ENCODE measurements at places on chromosomes 16 and 17.

DNA sequence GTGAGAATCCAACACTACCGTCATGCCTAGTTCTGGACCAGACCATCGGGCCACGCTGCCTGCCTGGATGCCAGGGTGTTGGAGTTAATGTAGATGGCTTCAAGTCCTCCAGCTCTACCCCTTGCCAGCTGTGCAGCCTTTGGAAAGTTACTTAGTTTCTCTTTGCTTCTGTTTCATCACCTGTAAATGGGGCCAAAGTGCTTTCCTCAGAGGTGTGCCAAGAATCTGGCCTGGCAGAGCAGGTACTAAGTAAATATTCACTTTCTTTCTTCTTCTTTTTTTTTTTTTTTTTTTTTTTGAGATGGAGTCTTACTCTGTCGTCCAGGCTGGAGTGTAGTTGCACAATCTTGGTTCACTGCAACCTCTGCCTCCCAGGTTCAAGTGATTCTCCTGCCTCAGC, 159.5 kb upstream of the RPL38 start:
- DNase-seq = no peak

- DNase-seq = peak; percentile 13
Observed at GRCh38 chr17:81601525-81602120, 35.3 kb downstream of the NPLOC4 start.

DNA sequence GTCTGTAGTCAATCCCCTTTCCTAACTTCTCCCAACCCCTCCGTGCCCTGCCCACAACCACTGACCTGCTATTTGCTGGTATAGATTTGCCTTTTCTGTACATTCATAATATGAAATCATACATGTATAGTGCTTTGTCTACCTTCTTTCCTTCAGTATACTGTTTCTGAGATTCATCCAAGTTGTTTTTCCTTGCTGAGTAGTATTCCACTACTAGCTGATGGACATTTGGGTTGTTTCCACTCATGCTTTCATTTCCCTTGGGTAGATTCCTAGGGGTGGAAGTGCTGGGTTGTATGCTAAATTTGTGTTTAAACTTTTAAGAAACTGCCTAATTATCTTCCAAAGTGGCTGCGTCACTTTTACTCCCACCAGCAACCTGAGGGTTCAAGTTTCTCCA, 27.7 kb downstream of the CSNK2A2 start:
- no peak for DNase-seq

DNA sequence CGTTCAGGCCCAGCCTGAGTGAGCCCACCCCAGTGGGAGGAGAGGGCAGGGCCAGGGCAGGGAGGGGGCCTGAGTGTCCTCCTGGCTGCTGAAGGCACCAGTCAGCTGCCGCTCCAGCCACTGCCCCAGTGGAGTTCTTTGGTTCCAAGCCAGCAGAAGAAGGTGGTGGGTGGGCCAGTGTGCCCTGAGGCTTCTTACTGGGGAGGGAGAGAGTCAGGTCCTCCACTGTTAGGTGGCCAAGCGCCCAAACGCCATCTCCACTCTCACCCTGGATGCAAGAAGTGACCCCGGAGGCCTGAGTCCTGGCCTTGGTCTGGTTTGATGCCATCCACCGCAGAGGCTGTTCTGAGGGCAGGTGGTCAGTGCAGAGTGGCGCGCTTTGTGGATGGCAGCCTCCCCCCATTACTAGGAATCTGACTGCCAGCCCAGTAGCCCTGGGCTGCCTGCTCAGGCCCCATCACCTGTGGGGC, 2.2 kb downstream of the RNF213 start:
- DNase-seq = no peak

DNA sequence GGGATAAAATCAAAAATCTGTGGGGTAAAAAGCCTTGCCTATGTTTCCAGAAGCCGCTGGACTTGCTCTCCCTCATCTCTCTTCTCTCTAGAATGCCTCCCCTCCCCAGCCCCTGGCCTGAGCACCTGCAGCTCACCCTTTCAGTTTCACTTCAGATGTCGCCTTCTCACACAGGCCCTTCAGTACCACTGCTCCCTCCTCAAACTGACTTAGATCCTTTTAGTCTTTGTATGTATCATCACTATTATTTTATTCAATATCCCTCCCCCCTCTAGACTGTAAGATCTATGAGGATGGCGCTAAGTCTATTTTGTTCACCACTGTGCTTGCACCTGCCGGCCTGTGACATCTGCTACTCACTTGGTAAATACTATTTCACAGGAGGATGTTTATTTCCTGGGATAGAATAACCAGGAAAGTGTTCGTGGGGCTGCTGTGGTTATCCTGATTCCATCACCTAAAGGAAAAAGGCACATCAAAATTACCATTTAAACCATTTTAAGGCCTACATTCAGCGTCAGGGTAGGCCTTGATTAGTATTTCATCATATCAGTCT, 122.3 kb downstream of the MRTFB start:
- no peak for DNase-seq

DNA sequence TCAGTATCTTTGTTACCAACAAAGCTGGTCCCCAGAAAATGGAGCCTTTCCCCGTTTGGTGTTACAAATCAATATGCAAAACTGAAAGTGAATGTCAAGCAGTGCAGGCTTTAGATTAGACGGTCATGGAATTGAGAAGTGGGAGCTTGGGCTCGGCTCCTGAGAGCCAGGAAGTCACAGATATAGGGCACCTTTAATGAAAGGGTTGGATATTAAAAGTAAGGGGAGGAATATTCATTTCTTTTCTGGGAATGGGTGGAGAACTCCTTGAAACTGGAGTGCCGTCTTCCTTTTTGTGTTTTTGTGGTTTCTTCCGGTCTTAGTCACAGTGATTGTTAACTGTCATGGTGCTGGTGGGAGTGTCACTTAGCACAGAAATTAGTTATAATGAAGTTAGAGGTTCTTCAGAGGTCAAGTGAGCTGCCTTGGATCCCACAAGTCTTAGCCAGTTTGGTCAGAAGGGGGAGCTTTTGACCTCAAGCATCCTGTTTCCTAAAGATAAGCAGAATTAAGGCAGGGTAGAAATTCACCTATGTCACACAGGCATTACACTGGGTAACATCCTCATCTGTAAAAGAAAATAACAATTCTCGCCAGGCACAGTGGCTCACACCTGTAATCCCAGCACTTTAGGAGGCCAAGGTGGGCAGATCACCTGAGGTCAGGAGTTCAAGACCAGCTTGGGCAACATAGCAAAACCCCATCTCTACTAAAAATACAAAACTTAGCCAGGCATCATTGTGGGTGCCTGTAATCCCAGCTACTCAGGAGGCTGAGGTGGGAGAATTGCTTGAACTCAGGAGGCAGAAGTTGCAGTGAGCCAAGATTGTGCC, 9.6 kb upstream of the EIF1 start:
- peak; percentile 41 for DNase-seq

GRCh38 chr17:19762515-19762961, 14.4 kb upstream of the ALDH3A1 start:
- peak; percentile 7 for DNase-seq

DNA sequence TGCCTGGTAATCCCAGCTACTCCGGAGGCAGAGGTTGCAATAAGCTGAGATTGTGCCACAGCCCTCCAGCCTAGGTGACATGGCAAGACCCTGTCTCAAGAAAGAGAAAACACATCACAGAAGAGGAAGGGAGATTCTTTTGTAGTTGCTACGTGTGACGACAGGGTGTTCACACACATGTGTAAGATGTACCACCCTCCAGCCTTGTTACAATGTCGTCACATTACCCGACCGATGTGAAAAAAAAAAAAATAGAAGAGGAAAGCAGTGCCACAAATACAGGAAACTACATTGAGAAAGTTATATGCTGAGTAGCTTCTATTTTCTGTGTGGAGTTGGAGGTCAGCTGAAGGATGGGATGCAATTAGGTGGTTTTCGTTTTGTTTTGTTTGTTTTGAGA, 56.0 kb downstream of the CLUH start:
- no peak for DNase-seq

DNA sequence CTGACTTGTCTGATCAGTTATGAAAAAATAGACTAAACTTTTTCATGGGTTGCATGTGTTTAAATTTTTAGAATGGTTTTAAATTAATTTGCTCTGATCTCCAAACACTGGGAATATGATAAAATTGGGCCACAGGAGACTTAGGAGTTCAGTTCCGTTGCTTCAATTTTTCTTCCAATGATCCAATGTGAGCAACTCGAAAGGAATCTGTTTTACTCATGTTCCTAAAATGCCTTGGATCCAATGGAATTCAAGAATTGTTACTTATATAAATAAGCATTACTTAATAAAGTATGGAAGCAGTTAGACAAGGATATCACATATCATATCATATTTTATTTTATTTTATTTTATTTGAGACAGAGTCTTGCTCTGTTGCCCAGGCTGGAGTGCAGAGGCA, 56.0 kb upstream of the NACA2 start:
- no peak for DNase-seq

DNA sequence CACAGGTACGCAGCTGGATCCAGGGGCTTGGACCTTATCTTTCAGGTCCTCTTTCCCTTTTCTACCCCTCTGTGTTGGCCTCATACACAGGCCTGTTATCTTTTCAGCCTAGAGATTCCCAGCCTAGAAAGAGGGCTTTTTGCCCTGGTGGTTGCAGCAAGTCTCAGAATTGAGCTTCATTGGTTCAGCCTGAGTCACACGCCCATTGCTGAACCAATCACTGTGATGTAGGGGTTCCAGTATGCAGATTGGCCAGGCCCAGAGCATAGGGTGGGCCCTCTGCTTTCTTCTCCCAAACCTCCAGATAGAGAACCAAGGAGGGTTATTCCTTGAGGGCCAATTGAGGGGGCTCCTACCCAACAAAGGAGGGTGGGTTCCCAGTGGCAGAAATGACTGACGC, 32.8 kb downstream of the GPT2 start:
- no peak for DNase-seq

DNA sequence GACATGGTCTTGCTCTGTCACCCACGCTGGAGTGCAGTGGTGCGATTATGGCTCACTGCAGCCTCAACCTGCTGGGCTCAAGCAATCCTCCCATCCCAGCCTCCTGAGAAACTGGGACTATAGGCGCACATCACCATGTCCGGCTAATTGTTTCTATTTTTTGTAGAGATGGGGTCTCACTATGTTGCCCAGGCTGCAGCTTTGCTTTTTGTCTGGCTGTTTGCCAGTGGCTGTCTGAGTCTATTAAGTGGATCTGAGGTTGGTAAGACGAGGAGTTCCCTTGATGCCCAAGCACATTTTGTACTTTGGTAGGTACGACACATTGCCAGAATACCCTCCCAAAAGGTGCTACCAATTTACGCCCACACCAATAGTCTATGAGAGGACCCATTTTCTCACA, 5.1 kb downstream of the TBX21 start:
- DNase-seq = no peak

DNA sequence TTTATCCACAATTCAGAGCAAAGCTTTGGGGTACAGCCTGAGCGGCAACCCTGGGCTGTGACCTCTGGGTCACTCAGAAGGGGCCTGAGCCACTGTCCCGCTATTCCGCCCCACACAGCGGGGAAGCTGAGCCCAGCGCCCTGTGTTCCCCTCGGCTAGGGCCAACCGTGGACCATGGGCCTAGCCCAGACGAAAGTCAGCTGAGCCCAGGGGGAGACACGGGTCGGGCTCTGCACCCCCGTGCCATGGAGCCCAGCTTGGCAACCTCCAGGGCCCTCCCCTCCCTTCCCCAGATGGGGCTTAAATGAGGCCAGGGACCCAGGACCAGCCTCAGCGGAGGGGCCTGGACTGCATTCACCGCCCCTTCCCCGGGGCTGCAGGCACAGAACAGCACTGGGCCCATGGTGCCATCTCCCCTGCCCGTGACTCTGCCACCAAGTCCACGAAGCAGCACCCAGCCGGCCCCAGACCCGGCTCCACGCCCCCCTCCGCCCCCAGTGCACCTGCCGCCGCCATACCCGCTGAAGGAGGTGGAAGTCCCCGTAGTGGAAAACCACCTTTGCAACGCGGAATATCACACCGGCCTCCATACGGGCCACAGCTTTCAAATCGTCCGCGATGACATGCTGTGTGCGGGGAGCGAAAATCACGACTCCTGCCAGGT, 1.8 kb downstream of the TPSD1 start:
- DNase-seq = no peak

- no peak for DNase-seq
Observed at GRCh38 chr16:2912330-2913199, 834 bp downstream of the FLYWCH1 start.

DNA sequence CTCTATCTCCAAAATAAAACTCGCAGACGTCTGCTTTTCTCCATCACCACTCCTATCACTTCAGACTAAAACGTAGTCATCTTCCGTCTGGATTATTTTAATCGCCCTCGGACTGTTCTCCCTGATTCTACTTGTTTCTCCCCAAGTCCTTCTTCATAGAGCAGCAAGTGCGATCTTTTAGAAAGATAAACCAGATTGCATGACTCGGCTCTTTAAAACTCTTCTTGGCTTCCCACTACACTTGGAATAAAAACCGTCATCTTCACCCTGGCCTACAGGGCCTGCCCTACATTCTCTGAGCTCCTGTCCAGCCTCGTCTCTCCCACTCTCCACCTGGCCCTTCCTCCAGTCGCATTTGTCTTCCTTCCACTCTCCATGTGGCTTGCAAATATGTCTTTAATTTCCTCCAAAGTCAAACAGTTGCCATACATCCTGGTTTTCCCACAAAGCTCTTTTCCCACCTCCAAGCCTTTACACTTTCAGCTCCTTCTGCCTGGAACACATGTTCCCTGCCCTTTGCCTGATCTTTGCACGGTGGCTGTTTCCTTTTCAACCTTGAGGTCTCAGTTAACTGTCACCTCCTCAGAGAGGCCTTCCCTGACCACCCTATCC, 70.5 kb upstream of the DHX40 start:
- no peak for DNase-seq

GRCh38 chr17:77237232-77238008, 96.7 kb downstream of the SEC14L1 start:
- no peak for DNase-seq

DNA sequence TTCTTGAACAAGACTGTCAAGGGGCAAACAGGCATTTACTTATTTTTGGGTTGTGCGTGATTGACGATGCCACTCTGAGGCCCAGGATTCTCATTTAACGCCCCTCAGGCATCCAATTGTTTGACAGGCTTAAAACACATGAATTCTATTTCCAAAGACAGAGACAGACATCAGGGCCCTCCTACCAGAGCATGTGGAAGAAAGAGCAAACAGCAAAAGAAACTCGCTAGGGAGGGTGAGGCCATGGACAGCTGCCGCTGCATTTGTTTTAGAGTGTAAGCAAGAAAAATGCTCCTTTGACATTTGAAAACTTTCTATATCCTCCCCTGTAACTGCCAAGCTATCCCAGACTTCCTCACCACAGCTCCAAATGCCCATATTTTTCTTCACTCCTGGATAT, 410.1 kb downstream of the NPIPA8 start:
- no peak for DNase-seq

Measured in activated CD4-positive, CD25-positive, alpha-beta regulatory T cell treated with anti-CD3 and anti-CD28 coated beads, Interleukin-2, amount 50 U/mL, for 16 hours (primary cell).